Right atrium auricular region (tissue), 2 donors: ENCODE measurements at places on chromosomes 3 and 15.
A peak's percentile ranks its signal among the peaks of the same experiment; 100 is the strongest.

DNA sequence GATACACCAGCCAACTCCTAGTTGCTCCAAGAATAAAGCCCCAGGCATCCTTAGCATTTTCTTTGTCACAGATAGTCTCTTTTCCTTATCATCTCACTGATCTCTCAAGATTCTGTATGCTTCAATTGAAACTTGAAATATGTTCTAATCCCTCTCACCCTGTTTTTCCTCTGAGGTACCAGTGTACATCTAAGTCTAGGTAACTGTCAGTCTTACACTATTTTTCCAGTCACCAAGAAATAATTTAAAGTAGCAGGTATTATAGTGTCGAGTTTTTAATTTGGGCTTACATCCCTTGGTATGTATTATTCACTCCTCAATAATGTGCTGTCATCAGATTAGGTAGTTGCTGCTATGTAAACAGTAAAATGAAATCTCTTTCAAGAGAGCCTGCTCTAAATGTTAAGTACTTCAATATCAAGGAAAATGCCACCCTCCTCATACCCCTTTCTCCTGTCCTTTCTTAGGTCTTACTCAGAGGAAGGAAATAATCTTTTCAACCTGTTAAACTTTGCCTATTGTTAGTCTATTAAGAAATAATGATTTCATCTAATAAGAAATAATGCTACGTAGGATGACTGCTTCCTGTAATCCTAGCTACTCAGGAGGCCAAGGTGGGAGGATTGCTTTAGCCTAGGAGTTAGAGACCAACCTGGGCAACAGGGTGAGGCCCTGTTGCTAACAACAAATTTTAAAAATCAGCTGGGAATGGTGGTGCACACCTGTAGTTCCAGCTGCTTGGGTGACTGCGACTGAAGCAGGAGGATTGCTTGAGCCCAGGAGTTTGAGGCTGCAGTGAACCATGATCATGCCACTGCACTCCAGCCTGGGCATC, 39.8 kb downstream of the TSC22D2 start:
- no peak for DNase-seq

DNA sequence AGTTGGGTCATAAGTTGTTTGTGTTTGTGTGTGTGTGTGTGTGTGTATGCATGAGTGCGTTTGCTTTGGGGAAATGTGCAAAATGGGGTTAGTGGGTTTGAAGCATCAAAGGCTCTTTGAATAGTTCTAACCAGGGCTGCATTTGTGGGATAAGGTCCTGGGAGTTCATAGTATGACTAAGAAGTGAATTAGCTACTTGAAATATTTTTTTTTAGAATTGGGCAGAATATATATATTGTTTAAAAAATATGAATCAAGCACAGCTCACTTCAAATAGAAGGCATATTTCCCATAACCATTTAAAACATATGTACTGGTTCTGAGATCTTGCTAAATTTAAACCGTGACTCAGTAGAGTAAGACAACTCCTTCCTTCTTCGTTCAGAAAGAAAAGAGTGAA, 43.1 kb downstream of the IGF2BP2 start:
- no peak for DNase-seq

- DNase-seq: no peak
Measured at GRCh38 chr15:39710681-39711080, 72.0 kb downstream of the FSIP1 start.

- peak; percentile 56 for DNase-seq
Measured at GRCh38 chr15:101489599-101490407, at the start of gene PCSK6. TSS of gene PCSK6 (minus strand) at chr15:101489707. CDS start at chr15:101489670, 37 bp downstream.

DNA sequence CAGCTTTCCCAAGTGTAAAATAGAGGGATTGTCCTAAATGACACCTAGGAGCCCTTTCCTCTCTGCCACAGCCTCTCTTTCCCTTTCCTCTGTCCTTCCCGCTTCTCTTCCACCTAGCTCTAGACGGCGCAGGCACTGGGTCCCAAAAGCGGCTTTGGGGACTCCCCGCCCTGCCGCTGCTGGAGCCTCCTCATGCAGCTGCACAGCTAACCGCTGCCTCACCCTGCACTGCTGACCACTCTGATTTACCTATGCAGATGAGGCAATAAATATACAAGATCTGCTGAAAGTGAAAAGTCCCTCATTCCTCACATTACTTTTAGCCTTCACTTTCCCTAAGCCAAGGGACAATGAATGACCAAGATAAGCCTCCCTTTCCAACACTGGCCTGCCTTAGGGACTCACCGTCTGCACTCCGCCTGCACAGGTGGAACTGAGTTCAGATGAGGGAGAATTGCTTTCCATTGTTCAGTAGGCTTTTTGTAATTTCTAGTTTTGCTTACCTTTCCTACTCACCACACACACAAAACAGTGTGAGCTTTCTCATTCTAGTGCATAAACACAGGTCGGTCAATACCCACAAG, 197.5 kb upstream of the BCL6 start:
- no peak for DNase-seq

- DNase-seq: no peak
Measured at GRCh38 chr3:138786788-138787271, 47.9 kb downstream of the PIK3CB start.

GRCh38 chr3:65401359-65402305, 637.1 kb downstream of the MAGI1 start:
- DNase-seq: no peak

DNA sequence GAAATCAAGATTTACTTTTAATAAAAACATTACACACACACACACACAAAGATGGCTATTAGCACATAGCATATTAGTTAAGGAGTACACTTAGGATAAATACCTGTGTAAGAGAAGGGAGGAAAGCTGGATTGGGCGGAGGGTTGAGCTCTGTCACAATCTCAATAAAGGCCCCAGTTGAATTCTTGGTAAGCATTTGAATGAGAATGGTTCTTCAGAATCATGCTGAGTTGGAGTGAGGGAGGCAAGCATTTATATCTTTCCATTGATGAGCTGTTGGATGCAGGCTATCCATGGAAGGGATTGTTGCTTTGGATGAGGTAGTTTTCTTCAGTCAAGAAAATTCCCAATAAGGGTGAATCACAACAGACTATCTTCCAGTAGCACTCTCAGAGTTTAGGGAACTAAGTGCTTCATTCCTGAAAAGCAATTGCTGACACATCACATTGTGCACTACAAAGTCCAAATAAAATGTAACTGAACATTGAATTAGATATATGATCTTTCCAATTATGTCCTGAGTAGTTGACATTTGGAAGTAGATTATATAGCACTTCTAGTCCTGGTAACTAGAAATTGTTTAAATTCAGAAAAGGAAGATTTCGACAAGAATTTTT, 95.7 kb downstream of the SUCNR1 start:
- DNase-seq: no peak

DNA sequence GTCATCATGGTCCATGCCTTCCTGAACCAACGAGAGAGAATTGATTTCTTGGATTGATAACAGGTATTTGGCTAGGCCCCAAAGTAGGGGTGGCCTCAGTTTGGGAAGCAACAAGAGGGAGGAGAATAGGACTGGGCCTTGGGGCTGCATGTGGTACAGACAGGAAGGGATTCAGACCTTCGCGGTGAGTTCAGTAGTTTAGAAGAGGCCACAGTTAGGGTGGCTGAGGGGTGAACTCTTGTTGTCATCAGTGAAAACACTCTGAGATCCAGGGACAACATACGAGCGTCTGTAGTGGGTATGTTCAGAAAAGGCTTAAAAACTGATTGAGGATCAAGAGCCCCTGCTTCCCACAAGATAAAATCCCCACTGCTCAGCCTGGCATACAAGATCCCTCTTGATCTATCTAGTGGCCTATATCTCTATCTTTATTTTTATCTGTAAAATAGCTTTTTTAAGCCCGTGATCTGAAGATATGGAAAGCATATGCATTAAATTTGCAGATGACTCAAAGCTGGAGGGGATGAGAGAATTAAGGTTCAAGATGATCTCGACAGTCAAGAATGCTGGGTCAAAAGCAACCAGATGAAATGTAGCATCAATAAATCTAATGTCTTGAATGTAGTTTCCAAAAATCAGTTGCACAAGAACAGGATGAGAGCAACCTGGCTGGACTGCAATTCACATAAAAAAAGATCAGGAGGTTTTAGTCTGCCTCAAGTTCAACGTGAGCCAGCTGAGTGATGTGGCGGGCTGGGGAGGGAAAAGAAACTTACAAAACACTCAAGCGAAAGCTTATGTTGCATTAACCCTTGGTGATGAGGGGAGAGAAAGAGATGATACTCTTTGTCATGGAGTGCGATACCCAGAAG, 221.1 kb upstream of the TLE3 start:
- peak; percentile 28 for DNase-seq

DNA sequence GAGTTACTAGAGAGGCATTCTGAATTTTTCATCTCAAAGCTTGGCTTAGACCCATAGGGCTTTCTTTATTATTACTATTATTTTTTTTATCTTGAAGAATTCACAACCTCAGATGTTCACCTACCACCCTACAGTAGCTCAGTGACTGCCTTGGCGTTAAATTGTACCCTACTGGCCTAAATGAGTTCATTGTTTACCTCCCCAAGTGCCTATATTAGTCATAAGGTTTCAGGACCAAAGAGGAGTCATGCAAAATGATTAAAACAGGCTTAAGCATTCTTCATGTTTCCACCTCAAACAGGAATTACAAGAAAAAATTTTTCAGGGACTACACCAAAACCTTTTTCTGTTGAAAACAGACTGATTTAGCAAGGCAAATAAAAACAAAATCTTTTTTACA, 751.5 kb downstream of the SQOR start:
- DNase-seq: no peak

- no peak for DNase-seq
Measured at GRCh38 chr15:39488961-39489360, 91.9 kb upstream of the THBS1 start.

GRCh38 chr3:158770741-158771350, 31.0 kb upstream of the MFSD1 start:
- DNase-seq: no peak

DNA sequence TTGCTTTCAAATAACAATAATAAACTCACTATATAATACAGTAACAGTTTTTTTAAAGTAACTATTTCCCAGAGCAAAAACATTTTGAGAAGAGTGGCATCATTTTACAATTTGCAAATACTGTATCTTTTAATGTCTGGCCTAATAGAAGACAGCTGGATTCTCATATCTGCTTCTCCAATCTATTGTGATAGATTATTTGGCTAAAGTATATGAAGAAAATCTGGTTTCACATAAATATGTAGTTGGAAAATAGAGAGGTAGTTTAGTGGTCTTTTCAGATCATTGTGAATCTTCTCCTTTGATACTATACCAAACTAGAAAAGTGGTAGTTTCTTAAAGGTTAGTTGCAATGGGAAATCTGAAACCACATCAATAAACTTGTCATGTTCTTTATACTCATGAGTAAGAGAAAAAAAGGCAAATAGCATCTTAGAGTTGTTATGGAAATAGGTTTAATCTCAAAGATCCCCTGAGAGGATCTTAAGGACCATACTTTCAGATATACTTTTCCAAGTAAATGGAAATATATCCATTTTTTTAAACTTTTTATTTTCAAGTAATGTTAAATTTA, 124.8 kb upstream of the NR2E3 start:
- no peak for DNase-seq

DNA sequence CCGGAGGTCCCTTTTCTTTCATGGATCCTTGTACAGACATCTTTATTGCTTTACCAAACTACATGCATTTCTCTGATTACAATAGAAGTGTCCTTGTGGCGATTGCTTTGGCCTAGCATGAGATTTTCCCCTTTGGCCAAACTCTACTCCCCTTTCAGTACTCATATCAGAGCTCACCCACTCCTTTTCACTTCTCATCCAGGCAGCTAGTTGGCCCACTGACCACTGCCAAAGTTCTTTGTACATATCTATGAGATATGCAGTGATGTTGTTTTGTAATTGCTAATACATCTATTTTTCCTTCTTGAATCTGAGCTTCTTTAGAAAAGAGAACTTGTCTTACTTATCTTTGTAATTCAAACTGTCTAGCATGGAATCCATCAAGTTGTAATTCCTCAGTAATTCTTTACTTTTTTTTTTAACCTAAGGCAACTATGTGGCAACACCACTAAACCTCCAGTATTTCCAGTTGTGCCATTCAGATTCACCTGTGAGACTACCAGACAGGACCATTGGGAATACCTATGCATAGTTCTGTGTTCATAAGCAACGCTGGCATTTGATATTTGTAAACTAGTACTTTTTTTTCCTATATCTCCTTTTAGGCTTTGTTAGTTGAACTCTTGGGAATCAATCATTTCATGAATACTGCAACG, 39.2 kb downstream of the AADACL2 start:
- DNase-seq: no peak

GRCh38 chr3:167662919-167663400, 9.2 kb upstream of the WDR49 start:
- DNase-seq: no peak

DNA sequence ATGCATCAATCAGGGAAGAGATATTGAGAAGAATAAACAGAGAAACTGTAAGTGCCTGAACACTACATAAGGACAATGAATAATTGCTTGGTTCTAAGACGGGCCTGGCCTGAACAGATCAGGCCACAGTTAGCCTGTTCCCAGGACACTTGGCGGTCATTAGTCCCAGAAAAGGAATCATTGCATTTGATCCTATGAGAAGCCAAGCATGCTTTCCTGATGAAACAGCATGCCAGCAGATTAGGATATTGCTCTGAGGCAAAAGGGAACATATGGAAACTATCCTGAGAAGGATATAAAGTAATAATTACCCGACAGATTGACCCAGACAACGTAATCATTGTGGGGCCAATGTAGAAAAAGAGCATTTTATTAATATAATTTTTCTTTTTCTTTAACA, 51.9 kb downstream of the STRIT1 start:
- DNase-seq: no peak

- DNase-seq: no peak
Measured at GRCh38 chr3:129822679-129823078, 70.8 kb downstream of the TMCC1 start.

DNA sequence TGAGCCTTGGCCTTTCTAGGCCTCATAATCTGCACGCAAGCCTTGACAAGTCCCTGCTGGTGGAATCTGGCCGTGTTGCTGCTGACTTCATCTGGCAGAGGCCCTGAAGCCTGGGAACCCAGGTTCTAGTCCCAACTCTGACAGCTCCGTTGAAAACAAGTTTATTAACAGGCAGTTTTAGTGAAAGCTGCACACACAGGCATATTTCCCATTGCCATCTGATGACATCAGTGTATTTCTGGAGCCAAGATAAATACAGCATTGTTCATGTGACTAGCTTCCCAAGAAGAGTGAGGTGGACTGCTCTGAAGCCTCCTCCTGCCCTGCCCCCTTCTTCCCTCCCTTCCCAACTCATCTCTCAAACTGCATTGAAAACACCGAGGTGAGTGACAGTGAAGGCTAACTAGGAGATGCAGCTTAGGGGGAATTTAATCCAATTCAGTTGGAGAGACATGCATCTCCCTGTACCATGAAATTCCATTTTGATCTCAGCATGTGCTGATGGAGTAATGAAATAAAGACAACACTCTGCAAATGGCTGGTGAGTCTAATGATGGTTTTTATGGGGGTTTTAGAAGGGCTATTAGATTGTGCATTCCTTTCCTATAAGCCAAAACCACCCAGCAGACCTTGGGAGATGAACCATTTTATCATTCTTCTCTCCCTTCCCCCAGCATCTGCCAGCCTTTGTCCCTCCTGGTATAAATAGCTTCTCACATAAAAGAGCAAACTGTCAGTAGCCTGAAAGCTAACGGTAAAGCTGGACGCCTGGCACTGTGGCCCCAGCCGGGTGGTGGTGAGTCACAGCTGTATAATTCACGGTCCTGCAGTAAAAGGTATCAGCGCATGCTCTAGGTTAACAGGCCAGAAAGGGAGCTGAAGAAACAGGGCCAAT, 38.0 kb downstream of the PRICKLE2 start:
- peak; percentile 80 for DNase-seq
